ENCODE measurements at places on chromosomes 4 and X. TPM values are rescaled to one million over a fixed set of nuclear protein-coding genes. Genes with fewer than 3 reads are reported as not detected.

Gene LUZP4
- total RNA-seq: not detected

Gene FOXR2
- total RNA-seq: not detected

Gene CLDN22
- not detected for total RNA-seq

Gene GLOD5
- not detected for total RNA-seq

Gene LINC00632
- 61.9 TPM for total RNA-seq

Gene ESX1
- total RNA-seq: not detected

Gene PITX2
- total RNA-seq: 10.6 TPM

Gene HTT
- 56.2 TPM for total RNA-seq

Gene SCRG1
- 0.10 TPM for total RNA-seq

Gene MXRA5
- 30.7 TPM for total RNA-seq

Gene NPY2R
- 0.20 TPM for total RNA-seq

Gene TLR2
- total RNA-seq: 10.2 TPM

Gene SOD3
- total RNA-seq: 15.2 TPM

Gene SCFD2
- total RNA-seq: 19.2 TPM

Gene TKTL2
- not detected for total RNA-seq

Gene RHOXF2
- not detected for total RNA-seq

Gene MGAT4D
- total RNA-seq: not detected

Gene FRMPD3
- total RNA-seq: 0.20 TPM
